ENCODE measurements at places on chromosomes 4 and X. TPM values are rescaled to one million over a fixed set of nuclear protein-coding genes. Genes with fewer than 3 reads are reported as not detected.

DNA sequence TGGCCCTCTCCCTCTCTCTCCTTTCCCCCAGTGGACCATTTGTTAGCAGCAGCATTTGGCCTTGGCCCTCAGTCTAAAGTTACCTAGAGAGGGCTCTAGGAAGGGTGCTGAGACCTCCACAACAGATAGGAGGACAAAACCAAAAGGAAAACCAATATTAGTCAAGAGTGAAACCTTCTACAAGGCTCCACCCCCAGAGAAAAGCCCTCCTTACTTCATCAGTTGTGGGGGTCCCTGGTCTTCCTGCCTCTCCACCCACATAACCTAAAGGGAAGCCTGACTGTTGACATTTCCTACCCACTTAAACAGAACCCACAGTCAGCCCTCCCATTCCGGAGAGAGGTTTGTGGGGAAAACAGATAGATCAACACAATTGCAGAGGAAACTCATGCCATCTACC lies 4.7 kb upstream of the CD40LG start:
- H3K4me1 ChIP-seq, result no peaks in the 10 kb centered on the region
- H3K27ac ChIP-seq, result peak overlapping the region; percentile 6
- no peak for DNase-seq

- H3K36me3 ChIP-seq, result no peaks in the 10 kb centered on the region
- no peak within 1 kb of the TSS for H3K27ac ChIP-seq
- peak; percentile 85 for DNase-seq
- H3K4me1 ChIP-seq, result peaks cover 30% of the 10 kb centered on the region
- H3K4me3 ChIP-seq, result peak within 1 kb of the TSS; percentile 89
These were observed at the start of gene GRIA2 for GRCh38 chr4:157220371-157220881. Gene GRIA2 (plus strand): TSS chr4:157220728. CDS start chr4:157221043, 315 bp downstream.

GRCh38 chrX:63935835-63936234 lies 150.8 kb upstream of the ARHGEF9 start:
- H3K4me3 ChIP-seq, result no peak overlapping the region
- H3K27me3 ChIP-seq, result no peaks in the 10 kb centered on the region
- no peak for DNase-seq
- H3K4me1 ChIP-seq, result peaks cover 4% of the 10 kb centered on the region
- H3K27ac ChIP-seq, result no peak overlapping the region
- no peaks in the 10 kb centered on the region for H3K36me3 ChIP-seq

GRCh38 chr4:175413561-175413960 lies 398.5 kb downstream of the GPM6A start:
- H3K27ac ChIP-seq, result no peak overlapping the region
- DNase-seq, result no peak
- no peaks in the 10 kb centered on the region for H3K27me3 ChIP-seq
- peaks cover 7% of the 10 kb centered on the region for H3K36me3 ChIP-seq
- H3K4me1 ChIP-seq, result no peaks in the 10 kb centered on the region

DNA sequence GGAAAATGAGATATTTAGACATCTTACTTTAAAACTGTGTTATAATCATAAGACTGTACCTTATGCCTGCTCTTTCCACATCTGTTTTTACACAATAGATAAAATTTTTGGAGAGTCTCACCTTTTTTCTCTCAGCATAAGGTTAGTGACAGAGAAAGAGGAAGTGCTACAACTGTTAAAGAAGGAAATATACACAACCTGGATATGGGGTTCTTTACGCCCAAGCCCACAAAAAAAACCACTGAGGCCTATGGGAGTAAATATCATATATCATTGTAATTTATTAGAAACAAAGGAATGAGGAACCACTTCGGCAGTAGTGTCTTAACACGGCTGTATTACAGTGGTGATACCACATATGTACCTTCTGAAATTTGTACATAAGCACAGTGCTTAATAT lies 265.9 kb upstream of the GK2 start:
- no peak overlapping the region for H3K4me3 ChIP-seq
- DNase-seq, result no peak
- no peaks in the 10 kb centered on the region for H3K4me1 ChIP-seq

- H3K27me3 ChIP-seq, result peaks cover 15% of the 10 kb centered on the region
- H3K27ac ChIP-seq, result no peak overlapping the region
- H3K4me3 ChIP-seq, result no peak overlapping the region
- H3K4me1 ChIP-seq, result no peaks in the 10 kb centered on the region
- no peaks in the 10 kb centered on the region for H3K36me3 ChIP-seq
These were observed 27.9 kb downstream of the TRIM61 start for GRCh38 chr4:164949448-164950143.

The ADGRG4 gene
- total RNA-seq, result not detected

GRCh38 chr4:110278127-110278526 lies 79.7 kb upstream of the ELOVL6 start:
- H3K36me3 ChIP-seq, result no peaks in the 10 kb centered on the region
- peaks cover 32% of the 10 kb centered on the region for H3K27me3 ChIP-seq
- no peak overlapping the region for H3K4me3 ChIP-seq
- DNase-seq, result no peak
- H3K27ac ChIP-seq, result no peak overlapping the region

The SPANXA2 gene
- not detected for total RNA-seq

Data from neural crest cell (in vitro differentiated cells).